ENCODE measurements at places on chromosomes 2 and 18.

GRCh38 chr2:105600949-105601794, 143.5 kb upstream of the NCK2 start:
- DNase-seq = no peak

DNA sequence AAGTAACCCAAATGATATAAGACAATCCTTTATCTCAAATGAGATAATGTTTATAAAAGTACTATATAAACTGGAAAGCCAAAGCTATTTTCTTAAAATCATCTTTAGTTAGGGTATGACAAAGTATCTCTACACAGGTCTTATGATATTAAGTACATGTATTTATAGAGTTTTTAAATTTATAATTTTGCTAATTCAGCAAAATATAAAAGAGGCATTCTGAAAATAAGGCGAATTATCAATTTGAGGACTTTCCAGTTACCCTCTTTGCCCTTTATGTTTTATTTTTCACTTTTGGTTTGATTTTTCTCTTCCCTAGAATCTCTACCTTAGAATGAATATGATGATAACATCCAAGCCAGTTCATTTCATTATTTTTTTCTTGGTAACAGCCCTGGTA, 115.2 kb downstream of the ZNF521 start:
- no peak for DNase-seq

DNA sequence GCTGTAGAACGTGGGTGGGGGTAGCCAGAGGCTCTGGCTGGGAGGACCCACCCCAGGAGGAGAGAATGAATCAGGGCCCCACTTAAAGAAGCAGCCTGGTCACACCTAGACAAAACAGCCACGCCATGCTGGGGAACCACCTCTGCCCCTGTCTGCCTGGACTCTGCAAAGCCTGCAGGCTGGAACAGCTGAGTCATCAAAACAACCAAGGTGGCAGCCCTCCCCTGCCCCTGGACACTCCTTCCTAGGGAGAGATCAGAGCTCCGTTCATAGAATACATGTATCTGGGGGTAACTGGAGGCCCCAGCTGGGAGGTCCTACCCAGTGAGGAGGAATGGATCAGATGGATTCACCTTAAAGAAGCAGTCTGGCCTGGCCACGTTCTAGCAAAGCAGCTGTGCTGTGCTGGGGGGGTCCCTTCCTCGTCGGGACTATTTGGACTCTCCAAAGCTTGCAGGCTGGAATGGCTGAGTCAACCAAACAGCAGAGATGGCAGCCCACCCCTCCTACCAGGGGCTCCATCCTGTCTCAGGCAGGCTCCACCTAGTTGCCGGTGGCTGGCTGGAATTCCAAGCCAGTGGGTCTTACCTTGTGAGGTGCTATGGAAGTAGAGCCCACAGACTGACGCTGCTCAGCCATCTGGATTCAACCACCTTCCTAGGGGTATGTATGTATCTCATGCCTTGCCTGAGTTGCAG, 50.5 kb upstream of the NT5C1B start:
- no peak for DNase-seq

DNA sequence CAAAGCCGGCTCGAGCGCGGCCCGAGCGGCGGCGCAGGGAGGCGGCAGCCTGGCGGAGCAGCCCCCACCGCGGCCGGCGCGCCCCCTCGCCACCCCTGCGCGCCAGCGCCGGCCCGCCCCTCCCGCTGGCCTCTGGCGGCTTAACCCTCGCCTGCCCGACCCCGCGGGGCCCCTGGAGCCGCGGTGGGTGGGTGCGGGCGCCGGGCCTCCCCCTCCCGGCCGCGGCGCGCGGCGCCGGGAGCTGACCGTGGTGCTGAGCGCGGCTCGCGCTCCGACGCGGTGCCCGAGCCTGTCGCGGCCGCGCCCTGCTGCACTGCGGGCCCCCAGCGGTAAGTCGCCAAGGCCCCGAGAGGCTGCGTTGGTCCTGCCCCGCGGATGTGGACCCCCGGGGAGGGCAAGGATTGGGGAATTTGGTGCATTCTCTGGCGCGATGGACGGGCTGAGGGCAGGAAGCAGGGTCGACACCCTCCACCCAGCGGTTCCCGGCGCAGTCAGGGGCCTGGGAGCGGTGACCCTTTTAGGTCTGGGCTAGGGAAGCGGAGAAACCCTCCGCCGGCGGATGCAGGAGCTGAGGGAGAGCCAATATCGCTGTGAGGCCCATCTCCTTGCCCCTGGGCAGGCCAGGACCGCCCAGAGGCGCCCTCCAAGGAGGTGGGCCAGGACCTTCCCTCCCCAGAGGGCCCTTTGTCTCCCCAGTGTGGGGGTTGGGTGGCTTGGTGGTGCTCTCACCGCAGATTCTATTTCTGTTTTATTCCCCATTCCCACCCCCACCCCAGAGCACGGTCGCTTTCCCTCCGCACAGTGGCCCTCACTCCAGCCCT, 923 bp downstream of the AMER3 start:
- DNase-seq = no peak

DNA sequence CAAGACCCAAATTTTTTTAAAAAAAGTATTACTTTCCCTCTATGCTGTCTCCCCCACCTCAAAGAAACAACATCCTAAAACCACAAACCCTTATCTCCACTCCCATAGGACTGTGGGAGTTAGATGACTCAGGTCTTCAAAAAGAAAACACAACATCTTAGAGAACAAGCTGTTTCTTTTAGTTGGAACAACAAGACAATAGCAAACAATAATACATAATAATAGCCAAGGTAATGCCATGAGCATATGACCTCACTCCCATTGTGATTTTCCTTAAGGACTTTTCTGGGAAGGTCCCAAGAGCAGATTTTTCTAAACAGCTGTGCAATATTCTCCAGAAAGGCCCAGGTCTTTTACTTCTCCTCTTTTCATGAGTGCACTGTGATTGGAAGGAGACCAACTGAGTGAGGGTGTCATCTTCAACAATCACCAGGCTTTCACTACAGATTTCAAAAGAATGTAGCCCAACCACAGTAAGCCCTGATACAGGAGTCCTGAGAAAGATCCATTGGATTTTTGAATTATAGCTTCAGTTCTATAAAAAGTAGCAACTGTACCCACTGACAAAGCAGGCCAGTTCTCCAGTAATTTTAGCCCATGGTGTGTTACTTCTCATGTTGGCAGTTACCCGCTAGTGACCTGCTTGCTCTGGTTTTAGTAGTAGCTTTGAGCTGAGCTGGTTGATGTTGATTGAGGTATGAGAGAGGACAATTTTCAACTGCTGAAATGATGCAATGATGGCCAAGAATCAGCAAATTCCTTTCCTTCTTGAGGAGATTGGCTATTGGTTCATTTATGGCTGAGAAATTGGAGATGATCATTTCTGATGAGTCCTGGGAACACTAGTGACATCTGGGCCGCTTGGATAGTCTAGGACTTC, 144.5 kb upstream of the TCF4 start:
- no peak for DNase-seq
